ENCODE measurements at places on chromosomes 6 and 20.
A peak's percentile ranks its signal among the peaks of the same experiment; 100 is the strongest.

DNA sequence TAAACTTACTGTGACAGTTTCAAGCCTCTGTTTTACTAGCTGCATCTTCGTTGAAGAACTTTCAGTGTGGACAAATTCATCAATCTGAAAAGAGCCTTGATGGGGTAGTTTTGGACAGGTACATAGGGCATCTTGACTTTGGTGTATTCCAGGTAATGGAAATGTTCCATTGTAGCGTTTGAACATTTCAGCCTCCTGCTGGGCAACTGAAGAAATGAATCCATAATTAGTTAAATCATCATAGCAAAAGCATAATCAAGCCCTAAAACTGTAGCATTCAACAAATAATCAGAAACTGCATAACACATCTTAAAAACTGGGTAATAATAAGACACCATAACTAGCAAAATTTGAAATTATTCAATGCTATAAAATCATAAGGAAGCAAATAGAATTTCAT, 86.2 kb downstream of the AHI1 start:
- DNase-seq: no peak

GRCh38 chr6:156827382-156827781, 50.2 kb downstream of the ARID1B start:
- DNase-seq: no peak

- no peak for DNase-seq
Observed at GRCh38 chr20:35394271-35394670, 17.5 kb downstream of the UQCC1 start.

DNA sequence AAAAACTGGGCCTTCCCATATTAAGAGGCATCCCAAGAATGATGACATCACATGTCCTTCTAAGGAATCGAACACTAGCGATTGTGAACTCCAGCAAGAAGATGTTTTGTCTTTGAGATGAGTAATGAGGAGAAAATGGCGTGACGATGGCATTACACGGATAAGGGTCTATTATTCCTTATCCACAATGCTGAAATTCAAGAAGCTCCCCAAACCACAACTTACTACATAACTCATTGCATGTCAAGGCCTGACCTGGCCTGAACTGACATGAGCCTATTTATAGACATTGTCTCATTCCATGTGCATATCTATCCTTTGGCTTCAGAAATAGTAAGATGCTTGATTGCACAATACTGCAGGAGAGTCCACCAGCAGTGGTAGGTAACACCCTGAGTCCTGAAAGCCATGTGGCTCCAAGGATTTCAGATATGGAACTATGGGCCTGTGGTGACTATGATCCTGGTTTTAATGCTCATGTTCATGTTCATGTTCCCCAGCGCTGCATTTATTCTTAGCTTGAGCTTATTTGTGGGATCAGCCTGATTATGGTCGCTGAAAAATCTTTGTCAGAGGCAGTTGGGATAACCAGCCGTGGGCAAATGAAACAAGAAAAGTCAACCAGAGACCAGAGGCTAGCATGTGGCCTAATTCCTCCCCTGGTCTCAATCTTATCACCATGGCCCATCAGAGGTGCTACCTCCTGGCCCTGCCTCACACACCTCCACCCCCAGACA, 183.2 kb upstream of the JARID2 start:
- no peak for DNase-seq

DNA sequence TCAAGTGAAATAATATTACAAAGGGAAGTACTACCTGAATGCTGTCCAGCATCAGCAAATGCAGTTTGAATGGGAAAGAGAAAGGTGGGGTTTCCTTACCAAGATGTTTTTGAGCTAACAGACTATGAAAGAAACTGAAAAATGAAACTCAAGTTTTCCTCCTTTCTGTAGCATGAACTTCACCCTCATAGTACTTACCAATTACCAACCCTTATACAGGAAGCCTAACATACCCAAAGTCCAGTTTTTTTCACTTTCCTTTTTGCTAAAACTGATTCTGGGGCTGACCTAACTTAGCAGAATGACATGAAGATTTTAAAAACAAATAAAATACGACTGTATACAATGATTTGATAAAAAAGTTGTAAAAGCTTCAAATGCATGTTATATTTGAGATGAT, 5.2 kb downstream of the ZNFX1 start:
- DNase-seq: no peak

DNA sequence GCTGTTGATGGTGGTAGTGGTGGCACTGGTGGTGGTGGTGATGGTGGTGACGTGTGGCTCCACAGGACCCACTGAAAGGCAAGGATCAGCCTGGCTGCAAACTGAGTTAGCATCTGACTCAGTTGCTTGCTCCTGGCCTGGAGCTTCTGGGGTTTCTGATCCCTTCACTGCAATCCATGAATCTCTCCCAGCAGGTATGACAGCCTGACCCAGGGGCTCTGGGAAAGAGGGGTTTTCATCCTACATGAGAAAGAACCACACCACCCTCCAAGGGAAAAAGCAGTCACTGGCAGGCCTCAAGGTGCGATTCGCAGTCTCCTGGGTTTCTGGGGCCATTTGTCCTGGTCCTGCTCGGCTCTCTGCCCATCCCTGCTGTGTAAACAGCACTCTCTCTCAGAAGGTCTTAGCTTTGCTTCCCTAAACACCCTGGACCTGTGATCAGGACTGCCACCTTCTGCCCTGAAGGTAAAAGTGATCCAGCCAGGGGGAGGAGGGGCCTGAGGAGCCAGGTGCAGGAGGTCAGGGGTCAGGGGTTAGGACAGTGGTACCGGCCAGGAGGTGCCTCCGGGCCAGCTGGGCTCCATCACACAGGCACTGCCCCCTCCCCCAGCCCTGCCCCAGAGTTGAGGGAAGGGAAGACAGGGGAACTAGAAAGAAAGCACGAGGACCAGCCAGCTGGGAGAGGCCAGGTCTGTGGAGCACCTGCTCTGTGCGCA, 152.0 kb downstream of the BMP7 start:
- DNase-seq: no peak

DNA sequence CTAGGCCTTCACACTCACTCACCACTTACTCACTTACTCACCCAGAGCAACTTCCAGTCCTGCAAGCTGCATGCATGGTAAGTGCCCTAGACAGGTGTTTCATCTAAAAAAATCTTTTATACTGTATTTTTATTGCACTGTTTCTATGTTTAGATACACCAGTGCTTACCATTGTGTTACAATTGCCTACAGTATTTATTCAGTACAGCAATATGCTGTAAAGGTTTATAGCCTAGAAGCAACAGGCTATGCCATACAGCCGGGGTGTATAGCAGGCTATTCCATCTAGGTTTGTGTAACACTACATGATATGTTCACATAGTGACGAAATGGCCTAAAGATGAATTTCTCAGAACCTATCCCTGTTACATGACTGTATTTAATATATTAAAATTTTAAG, 37.1 kb upstream of the KCNK5 start:
- no peak for DNase-seq

GRCh38 chr6:36713846-36714245, 16.2 kb downstream of the RAB44 start:
- DNase-seq: no peak

GRCh38 chr20:57524511-57525176, at the start of gene CTCFL:
TSS of gene CTCFL (minus strand) at chr20:57525140. CDS start at chr20:57524205, 935 bp downstream.
- DNase-seq: peak; percentile 55

- no peak for DNase-seq
Observed at GRCh38 chr6:52304983-52305390, 20.4 kb upstream of the MCM3 start.

- no peak for DNase-seq
Observed at GRCh38 chr20:62702895-62703852, 5.5 kb upstream of the NTSR1 start.

DNA sequence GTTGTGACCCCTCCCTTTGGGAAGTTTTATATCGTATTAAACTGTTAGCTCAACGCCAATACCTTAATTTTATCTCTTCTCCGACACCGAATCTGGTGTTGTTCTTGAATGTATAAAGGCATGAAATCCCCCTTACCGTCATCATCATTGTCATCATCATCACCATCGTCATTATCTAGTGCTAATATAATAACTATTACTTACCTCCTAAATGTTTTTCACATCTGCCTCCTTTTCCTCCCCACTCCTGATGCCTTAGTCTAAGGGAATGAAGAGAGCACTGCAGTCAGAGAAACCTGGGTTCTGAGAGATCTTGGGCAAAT, 677 bp upstream of the ZBTB24 start:
- DNase-seq: no peak

GRCh38 chr6:37382994-37383765, 29.4 kb downstream of the RNF8 start:
- no peak for DNase-seq

DNA sequence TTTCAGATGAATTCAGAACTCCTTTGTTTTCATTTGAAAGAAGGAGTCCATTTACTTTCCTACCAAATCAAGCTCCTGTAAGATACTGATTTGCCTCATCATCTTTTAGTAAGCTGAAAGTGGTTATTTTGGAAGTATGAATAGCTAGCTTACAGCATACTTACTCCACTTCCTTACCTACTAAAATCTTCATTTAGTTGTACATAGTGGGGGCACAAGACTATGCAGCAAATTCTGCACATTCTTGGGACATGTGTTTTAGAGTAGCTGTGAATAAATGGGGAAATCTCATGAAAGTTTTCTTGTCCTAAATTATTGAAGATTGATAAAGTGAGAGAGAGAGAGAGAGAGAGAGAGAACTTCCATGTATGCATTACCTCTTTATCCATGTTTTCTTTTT, 256.3 kb downstream of the OGFRL1 start:
- no peak for DNase-seq

GRCh38 chr6:7976485-7977056, 66.0 kb upstream of the TXNDC5 start:
- DNase-seq: no peak

DNA sequence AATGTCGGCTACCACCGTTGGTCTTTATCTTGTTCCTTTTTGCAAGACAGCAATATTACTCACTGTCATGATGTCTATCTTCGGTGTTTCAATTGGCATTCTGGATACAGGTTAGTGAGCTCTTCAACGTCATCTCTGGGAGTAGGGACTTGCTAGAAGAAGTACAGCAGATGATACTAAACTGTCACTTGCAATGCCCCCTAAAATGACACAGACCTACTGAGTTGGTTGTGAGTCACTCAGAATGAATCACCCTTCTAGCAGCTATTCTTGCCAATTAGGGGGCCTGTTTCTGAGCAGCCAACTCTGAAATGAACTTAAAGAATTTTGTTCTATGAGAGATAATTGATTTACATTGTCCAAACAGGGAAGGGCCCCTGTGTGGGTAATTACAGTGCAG, 176.5 kb downstream of the SLC16A10 start:
- no peak for DNase-seq

GRCh38 chr6:47438481-47439347, 38.9 kb upstream of the CD2AP start:
- DNase-seq: no peak

DNA sequence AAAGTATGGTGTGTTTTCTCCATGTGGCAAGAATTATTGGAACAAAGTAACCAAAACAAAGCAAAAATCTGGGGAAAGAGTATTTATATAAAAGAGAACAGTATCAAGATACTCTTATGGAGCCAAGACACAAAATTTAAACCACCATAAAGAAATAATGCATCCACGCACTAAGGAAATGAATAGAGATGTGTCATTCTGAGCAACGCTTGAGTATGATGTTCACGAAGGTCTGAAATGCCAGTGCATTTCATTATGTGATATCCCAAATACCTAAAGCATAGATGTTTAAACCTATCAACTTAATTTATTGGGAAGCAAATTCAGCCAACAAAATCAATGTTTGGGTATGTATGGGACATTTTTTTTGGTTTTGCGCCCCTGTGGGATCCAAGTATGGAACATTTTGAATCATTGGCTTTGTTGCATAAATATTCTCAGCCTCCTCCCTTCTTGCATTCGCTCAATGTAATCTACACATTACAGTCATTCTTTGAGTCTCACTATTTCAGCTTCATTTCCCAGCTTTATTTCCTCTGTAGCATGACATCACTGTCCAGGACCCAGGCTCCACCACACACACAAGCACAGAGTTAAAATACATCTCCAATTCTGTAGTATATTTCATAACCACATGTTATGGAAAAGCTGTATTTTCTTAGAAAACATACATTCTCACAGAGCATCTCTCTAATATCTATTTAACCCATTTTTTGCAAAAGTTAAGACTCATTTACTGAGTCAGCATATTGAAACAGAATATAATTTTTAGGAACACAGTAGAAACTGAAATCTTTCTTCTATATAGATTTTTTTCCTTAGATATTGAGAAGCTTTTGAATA, 11.6 kb upstream of the MOXD1 start:
- no peak for DNase-seq

DNA sequence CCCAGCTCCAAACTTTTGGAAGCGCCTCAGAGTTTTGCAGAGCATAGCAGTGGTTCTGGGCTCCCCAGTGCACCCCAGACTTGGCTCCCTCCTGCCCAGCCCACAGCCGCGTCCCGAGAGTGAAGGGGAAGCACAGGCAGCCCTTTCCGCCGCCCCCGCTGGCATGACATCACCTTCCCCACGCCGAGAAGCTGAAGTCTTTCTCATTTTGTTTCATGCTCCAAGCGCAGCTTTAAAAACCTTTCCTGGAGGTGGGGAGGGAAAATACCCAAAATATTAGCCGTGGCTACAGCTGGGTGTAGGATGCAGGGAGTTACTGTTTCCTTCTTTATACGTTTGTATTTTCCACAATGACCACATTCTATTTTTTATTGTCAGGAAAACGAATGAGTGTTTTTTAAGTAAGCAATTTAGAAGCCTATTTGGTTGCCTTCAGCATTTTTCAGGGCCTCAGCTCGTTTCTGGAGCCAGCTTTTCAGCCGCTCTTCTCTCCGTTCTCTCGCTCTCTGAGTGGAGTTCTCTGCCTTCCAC, 72.9 kb downstream of the SNX5 start:
- DNase-seq: no peak

GRCh38 chr6:86723729-86724128, 213.6 kb upstream of the HTR1E start:
- no peak for DNase-seq

GRCh38 chr20:61055180-61056010, 196.7 kb upstream of the CDH4 start:
- DNase-seq: no peak

GRCh38 chr20:54716174-54716747, 240.9 kb downstream of the DOK5 start:
- DNase-seq: no peak

DNA sequence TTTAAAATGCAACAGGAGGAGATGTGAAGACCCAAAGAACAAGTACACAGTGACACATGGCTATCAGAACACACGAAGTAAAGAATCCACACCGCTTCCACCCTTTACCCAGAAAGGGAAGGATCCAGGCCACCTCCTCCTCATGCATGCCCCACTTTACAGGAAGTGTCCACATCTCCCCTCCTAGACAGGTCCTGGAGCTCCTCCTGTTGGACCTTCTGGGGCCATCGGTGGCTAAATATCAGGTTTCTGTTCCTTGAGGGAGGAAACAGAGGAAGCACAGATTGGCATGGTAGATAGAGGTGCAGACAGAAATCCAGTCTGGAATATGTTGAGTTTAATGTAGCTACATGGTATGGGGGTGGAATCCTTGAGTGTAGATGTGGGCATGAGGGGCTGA, 10.9 kb downstream of the NINL start:
- DNase-seq: no peak

DNA sequence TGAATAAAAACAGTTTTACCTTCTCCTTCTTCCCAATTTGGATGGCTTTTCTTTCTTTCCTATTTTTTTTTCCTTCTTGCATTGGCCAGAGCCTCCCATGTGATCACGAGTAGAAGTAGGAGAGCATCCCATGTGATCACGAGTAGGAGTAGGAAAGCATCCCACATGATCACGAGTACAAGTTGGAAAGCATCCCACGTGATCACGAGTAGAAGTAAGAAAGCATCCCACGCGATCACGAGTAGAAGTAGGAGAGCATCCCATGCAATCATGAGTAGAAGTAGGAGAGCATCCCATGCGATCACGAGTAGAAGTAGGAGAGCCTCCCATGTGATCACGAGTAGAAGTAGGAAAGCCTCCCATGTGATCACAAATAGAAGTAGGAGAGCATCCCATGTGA, 218.6 kb downstream of the DLL1 start:
- DNase-seq: no peak

Measured in WTC11 (cell line).